ENCODE measurements at places on chromosomes 5 and 9. TPM values are rescaled to one million over a fixed set of nuclear protein-coding genes. Genes with fewer than 3 reads are reported as not detected.

- H3K4me3 ChIP-seq: no peak overlapping the region
- H3K27ac ChIP-seq: no peak overlapping the region
- H3K27me3 ChIP-seq: peaks cover 85% of the 10 kb centered on the region
- H3K36me3 ChIP-seq: no peaks in the 10 kb centered on the region
- H3K4me1 ChIP-seq: no peaks in the 10 kb centered on the region
- DNase-seq: no peak
Measured at GRCh38 chr5:176776916-176777315, 33.4 kb upstream of the UNC5A start.

DNA sequence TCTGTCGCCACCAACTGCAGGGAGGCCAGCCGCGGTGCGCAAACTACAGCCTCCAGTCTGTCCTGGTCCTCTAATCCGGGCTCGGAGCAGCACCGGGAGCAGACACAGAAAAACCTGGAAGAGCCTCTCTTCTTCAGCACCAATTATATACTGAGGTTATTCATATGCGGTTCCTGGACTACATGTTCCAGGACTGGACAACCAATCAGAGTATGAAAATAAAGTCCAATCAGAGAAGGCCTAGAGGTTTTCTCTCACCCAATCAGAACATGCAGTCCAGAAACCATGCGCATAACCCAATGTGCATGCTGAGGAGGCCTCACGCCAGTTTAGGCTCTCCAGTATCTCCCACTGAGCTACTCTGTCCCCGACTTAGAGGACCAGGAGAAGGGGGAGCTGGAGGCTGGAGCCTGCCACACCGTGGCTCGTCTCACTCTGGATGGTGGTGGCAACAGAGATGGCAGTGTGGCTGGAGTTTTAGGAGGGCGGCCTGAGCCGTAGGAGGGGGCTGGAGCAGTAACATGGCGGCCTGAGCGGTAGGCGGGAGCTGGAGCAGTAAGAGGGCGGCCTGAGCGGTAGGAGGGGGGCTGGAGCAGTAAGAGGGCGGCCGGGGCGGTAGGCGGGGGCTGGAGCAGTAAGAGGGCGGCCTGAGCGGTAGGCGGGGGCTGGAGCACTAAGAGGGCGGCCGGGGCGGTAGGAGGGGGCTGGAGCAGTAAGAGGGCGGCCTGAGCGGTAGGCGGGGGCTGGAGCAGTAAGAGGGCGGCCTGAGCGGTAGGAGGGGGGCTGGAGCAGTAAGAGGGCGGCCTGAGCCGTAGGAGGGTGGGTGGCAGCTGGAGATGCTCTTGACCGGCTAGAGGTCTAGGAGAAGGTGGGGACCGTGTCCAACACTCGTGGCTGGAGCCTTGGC, 20.4 kb upstream of the TRIM52 start:
- peaks cover 7% of the 10 kb centered on the region for H3K4me1 ChIP-seq
- no peak overlapping the region for H3K4me3 ChIP-seq
- no peaks in the 10 kb centered on the region for H3K27me3 ChIP-seq

DNA sequence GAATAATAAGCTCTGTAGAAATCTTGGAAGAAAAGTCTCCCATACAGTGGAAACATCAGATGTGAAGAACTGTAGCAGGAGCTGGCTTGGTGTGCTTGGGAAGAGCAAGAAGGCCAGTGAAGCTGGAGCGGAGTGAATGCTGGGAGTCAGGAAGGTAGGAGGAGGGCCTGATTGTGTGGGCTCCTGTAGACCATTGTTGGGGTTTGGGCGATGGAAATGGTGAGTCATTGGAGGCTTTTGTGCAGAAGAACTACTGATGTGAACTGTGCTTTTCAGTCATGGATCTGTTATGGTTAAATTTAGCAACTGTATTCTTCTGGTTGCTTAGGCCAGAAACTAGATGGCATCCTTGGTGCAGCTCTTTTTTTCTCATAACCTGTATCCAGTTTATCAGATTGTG, 2.3 kb downstream of the ICE1 start:
- H3K27ac ChIP-seq: no peak overlapping the region
- no peak overlapping the region for H3K4me3 ChIP-seq
- DNase-seq: no peak

GRCh38 chr9:72396247-72397091, 31.5 kb upstream of the ZFAND5 start:
- DNase-seq: no peak
- H3K4me1 ChIP-seq: peaks cover 17% of the 10 kb centered on the region
- H3K27me3 ChIP-seq: no peaks in the 10 kb centered on the region

DNA sequence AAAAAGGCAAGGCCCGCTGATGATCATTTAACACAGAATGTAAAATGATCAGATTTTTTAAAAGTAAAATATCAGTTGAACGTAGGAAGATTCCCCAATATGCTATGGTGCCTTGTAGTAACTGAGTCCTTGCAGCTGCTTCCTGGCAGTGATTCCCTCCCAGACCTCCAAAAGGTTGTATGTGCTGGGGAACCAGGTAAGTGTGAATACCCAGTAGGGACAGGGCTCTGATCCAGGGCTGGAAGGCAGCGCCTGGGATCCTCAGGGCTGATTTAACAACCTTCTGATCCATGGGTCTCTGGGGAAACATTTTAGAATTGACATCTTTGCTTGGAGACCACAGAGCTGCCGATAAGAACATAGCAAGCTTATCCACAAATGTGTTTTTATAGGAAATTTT, 76.7 kb upstream of the IL6ST start:
- H3K36me3 ChIP-seq: no peaks in the 10 kb centered on the region
- no peaks in the 10 kb centered on the region for H3K27me3 ChIP-seq
- H3K27ac ChIP-seq: peak overlapping the region; percentile 89
- no peak overlapping the region for H3K4me3 ChIP-seq
- no peak for DNase-seq
- H3K4me1 ChIP-seq: peaks cover 40% of the 10 kb centered on the region

- no peak overlapping the region for H3K4me3 ChIP-seq
- H3K36me3 ChIP-seq: no peaks in the 10 kb centered on the region
- H3K27me3 ChIP-seq: no peaks in the 10 kb centered on the region
- peaks cover 20% of the 10 kb centered on the region for H3K4me1 ChIP-seq
- no peak overlapping the region for H3K27ac ChIP-seq
- DNase-seq: no peak
Measured at GRCh38 chr9:124784509-124784908, 7.6 kb downstream of the OLFML2A start.

DNA sequence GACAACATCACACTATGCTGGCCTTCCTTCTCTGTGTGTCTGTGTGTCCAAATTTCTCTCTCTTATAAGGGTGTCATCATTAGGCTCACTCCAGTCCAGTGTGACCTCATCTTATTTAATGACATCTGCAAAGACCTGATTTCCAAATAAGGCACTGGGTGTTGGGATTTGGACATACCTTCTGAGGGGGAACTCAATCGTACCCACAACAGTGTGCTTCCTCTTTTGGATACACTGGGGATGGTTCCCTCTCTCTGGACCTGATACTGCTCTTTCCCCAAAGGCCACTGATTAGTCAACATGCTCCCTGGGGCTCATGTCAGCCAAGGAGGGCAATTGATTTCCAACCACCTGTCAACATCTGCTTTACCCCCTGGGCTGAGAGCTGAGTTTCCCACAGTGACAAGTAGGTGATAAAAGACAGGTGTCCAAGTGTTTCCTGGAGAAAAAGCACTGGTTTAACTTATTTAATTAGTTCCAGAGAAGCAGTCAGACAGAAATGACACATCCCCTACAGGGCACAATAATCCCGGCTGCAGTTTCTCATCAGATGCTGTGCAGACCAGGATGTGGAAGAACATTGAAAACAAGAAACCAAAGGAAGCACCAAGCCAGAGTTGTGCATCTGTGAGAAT, 17.8 kb upstream of the CEP72 start:
- H3K27me3 ChIP-seq: peaks cover 97% of the 10 kb centered on the region
- no peaks in the 10 kb centered on the region for H3K4me1 ChIP-seq
- DNase-seq: no peak

The CARTPT gene
- total RNA-seq: not detected

The ARHGEF37 gene
- total RNA-seq: 9.1 TPM

The STPG3 gene
- 0.18 TPM for total RNA-seq

The DIMT1 gene
- total RNA-seq: 21.9 TPM

All from mesothelial cell of epicardium (in vitro differentiated cells).